ENCODE measurements at places on chromosomes 3 and 15.

- peak; percentile 40 for DNase-seq
Observed at GRCh38 chr3:194632809-194633348, 340 bp downstream of the TMEM44 start.

- DNase-seq: no peak
Observed at GRCh38 chr3:140093742-140094141, 158.8 kb downstream of the CLSTN2 start.

- peak; percentile 36 for DNase-seq
Observed at GRCh38 chr3:170760174-170760526, 109.8 kb downstream of the RPL22L1 start.

- DNase-seq: no peak
Observed at GRCh38 chr3:81003817-81004216, 757.6 kb downstream of the GBE1 start.

GRCh38 chr3:161177991-161178390 is 43.1 kb upstream of the NMD3 start:
- no peak for DNase-seq

DNA sequence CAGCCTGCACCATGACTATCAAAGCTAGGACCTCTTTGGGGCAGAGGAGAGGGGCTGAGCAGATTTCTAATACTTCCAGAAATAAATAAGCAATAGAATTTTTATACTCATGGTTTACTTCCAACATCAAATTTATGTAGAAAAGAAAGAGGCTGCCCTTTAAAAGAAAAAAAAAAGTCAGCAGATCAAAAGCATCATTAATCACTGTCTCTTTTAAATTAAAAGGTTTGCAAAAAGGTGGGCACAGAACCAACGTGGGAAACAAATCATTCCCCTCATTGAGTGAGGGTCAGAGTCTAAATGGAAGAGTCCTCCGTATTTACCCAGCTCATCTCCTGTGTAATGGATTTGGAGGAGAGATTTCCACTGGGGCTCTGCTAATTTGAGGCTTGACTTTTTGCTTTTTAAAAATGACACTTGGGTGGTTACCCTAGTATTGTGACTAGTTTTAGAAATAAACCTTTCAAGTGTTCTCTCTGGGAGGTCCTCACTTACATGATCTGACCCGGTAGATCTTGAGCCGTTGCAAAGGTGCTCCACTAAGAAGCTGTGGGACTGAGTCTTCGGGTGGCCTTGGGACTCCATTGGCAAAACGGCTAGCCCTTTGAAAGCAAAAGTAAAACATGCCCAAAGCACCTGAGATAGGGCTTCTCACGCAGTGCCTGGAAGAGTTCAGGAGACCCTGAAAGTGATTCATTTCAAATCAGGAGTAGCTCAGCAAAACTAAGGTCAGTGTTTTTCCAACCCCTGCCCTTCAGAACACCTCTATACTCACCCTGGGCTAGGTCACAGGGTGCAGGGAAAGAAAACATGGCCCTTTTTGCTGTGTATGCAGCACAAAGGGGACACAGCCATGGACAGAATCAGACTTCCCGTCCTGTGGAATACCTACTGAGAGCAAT is 320.9 kb downstream of the FOXP1 start:
- no peak for DNase-seq

- no peak for DNase-seq
Observed at GRCh38 chr3:27254896-27255295, 114.3 kb downstream of the NEK10 start.

DNA sequence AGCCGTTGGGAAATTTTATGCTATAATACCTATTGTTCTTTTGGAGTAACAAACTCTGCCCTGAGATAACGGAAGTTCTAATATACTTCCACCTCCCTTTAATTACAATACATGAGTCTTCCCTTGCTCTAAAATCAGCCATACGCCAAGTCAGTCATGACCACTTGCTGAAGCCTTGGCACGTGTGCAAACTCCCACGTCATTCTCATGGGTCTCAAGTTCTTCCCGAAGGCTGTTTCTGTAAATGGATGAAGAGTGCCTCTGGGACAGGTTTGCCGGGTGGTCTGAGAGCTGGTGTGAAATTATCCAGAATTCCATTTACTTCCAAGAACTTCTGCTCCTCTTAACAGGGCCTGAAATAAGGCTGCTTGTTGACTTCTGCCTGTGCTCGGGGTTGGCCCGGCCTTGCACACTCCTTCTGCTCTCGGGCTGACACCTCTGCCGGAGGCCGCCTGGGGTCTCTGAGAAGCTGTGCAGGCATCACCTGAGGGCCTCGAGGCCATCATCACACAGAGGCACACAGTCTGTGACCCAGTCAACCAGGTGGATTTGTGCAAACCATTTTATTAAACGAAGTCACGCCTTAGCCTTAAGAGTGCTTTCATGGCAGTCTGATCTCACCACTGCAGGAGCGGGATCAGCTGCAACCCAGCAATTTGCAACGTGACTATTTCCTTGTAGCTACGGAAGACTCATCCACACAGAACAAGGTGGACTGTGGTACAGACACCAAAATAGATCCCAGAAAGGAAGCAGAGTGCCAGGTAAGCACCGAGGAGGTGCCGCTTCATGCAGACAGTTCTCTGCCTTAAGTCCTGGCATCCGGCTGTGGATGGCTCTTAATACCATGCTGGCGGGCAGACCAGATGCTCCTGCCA is 120.1 kb downstream of the ADAMTS17 start:
- DNase-seq: no peak

DNA sequence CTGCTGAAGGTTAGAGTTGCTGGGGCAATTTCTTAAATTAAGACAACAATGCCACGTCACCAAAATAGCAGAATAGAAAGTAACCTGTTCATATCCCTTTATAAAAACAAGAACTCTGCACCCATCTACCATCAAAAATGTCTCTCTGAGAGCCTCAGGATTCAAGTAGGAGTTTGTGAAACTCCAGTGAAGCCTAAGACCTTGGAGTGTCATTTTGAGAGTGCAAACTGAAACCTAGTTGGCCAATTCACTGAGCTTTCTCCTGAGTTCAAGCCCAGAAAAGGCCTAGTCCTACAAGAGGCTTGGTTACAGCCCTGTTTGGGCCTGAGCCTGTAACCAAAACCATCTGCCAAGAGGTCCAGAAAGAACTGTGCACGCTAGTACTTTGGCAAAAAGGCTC is 335.1 kb downstream of the EFHB start:
- DNase-seq: no peak

- no peak for DNase-seq
Observed at GRCh38 chr3:148075771-148076716, 621.7 kb upstream of the AGTR1 start.

GRCh38 chr3:58004973-58005372 is 3.2 kb upstream of the FLNB start:
- DNase-seq: no peak

DNA sequence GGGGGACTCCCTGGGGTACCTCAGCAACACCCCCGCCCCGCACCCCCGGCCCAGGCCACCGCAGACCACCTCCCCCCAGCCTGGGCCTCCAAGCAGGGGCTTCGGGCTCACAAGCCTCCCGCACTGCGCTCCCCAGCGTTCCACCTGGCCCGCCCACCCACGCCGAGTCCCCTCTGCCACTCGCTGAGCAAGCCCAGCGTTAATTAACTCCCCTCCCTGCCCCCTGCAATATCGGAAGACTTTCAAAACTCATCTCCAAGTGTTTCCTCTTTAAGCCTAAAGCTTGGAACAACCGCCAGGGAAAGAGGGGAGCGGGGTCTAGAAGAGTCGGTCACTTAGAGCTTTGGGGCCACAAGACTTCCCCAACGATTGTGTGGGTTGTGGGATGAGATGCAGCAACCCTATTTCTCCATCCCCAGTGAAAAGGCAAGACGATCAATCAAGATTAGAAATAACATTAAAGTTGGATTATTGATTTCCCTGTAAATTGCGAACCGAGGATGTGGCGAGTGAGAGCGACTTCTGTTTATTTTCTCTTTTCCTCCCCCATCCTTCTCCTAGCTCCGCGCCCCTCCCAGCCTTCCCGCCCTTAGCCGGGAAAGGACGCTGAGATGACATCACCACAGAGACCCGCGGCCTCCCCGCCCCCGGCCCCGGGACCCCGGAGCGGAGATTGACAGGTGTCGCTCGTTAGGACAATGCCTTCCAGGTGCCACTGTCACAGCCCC is 30.2 kb downstream of the NR2F2 start:
- DNase-seq: no peak

DNA sequence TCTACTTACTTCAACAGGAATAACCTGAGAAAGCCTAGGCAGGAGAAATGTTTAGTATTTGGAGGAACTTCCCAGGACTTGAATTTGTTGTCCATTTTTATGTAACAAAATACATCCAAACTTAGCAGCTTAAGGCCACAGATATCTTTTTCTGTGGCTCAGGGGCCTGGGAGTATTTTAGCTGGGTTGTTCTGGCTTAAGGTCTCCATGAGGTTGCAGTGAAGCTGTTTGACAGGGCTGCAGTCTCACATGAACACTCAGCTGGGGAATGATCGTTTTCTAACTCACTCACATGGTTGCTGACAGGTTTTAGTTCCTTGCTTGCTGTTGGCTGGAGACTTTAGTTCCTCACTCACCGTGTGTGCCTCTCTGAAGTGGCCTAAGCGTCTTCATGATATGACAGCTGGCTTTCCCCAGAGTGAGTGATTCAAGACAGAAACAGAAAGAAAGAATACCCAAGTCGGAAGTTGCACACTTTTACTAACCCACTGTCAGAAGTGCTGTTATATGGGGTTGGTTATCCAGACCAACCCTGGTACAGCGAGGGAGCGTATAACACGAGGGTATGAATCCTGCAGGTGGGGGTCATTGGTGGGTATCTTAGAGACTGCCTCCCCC is 229.7 kb upstream of the TBL1XR1 start:
- DNase-seq: no peak

DNA sequence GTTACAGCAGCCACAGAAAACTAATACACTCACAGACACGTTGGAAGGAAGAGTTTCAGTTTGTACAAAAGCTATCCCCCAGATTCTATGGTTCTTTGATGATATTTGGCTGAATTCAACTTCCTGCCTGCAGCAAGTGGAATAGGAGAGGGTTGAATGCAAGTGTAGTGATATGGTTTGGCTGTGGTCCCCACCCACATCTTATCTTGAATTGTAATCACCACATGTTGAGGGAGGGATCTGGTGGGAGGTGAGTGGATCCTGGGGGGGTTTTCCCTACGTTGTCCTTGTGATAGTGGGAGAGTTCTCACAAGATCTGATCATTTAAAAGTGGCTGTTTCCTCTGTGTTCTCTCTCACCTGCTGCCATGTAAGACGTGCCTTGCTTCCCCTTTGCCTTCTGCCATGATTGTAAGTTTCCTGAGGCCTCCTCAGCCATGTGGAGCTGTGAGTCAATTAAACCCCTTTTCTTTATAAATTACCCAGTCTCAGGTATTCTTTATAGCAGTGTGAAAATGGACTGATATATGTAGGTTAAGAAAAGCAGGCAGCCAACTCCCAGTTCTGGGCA is 29.8 kb downstream of the NMNAT3 start:
- DNase-seq: peak; percentile 76

GRCh38 chr3:11047500-11047899 is 55.0 kb downstream of the SLC6A1 start:
- no peak for DNase-seq

DNA sequence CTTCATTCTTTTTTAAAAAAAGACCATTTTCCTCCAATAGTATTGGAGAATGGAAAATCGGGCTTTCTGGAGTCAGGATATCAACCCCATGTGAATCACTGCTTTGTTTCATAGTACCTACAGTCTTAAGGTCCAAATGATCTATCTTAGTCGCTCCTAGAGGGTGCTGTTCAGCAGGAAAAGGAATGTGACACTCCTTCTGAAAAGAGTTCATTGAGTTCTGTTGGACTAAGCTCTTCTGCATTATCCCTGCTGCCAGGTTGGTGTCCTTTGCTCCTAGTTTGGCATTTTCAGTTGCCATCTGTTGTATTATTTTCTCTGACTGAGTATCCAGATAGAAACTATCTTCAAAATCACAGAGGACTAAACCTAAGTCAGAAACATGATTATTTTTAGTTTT is 57.2 kb downstream of the POLQ start:
- DNase-seq: no peak

DNA sequence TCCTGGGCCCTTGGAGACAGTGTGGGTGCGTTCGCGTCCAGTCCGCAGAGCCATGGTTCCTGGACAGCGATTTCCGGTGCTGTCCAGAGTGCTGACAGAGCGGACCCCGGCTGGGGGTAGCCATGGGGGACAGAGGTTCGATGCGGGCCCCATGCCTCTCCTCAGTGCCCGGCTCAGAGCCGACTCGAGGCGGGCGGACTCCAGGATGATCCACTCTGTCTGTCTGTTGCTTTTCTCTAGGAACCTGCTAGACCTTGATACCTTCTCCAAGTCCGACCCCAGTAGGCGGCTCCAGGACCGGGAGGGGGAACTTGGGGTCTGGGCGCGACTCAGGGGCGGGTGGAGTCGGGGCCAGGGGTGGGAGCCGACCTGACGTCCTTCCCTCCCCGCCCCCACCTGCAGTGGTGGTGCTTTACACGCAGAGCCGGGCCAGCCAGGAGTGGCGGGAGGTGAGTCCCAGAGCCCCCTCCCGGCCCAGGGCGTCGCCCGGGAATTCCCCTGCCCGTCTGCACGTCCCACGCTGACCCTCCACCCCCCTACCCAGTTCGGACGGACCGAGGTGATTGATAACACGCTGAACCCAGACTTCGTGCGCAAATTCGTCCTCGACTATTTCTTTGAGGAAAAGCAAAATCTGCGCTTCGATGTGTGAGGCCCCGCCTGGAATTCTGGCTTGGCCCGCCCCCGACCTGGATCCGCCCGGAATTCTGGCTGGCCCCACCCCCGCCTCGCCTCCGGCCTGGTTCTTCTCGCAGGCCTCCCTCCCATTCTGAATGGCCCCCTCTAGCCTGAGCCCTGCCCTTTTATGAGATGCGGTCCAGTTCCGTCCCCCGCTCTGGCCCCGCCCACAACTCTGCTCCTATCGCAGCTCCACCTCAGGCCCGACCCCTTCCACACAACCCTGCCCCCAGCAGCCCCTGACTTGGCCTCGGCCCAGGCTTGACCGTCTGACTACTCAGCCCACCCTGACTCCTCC is 1.0 kb downstream of the CPNE9 start:
- peak; percentile 31 for DNase-seq

DNA sequence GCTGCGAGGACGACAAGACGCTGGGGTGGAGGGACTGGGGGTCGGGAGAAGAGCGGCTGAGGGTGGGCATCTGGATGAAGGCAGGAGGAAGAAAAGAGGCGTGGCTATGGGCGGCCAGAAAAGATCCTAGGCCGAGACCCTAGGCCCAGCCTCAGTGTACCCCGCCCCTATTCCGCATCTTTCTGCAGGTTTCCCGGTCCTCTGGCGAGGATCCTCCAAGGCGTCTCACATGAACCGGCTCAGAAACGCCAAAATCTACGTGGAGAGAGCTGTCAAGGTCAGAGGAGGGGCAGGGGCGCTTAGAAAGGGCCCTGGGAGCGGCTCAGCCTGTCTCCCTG is 340 bp downstream of the TTLL3 start:
- DNase-seq: no peak

DNA sequence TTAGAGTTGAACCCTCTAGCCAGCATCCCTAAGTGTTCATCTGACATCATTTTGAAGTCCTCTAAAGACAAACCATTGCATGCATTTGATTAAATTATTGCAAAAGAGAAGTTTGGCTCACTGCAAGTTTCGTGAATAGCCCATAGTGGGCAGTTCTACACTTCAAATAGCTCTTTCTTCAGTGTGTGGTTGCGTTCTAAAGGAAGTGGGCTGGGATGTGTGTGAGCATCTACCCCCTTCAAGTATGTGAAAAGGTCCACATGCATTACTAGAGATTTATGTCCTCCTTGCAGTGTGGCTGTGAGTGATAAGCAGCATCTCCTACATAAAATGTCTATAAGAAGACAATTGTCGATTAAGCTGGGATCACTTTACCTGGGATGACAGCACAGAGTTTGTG is 54.6 kb downstream of the SST start:
- DNase-seq: no peak

Measured in erythroblast (primary cell).